ENCODE measurements at places on chromosomes 2 and 18.

DNA sequence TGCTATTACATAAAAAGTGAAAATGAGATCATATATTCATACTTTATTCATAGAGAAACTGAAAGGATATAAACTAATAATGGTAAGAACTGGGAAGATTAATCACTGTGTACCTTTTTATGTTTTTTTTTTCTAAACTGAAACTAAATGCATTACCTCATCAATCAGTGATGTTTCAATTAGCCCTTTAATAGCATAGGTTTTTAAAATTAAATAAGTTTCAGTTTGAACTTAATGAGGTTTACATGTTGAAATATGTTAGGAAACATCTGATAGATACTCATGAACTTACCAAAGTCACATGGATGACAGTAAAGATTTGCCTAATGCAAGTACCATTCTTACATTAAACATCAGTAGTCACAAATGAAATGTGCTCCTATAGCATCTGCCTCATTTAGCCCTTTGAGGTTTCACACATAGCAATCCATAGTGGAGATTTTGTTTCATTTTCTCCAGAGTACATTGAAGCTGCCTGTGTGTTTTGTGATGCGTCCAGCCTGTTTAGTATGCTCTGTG lies 8.9 kb downstream of the MAPRE2 start:
- no peak for DNase-seq

DNA sequence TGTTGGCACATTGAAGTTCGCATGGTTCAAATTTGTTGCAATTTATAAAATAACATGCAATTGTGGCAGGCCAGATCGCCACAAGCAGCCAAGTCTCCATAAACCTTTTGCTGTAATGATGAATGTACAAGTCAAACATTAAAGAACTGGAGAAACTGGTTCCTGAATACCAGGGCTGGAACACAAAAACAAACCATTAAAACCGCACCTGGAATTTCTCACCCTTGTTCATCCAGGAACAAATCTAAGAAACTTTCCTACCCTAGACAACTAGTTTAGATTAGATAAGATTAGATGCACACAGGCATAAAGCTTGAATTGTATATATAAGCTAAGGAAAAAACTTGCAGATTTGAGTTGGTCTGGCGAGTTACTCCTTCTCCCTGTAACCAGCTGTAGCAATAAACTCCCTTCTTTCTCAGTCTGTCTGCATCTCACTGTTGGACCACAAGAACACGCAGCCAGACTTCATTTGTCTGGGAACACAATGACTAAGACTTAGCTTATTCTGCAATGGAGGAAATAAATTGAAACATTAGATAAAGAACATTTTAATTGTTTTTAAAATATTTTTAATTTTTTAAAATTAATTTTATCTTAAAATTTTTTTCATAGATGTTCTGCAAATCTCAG lies 1835.5 kb upstream of the LRRTM1 start:
- DNase-seq: no peak

GRCh38 chr2:68357605-68358337 lies 7.3 kb upstream of the PLEK start:
- peak; percentile 42 for DNase-seq

GRCh38 chr2:13650586-13651180 lies 933.9 kb downstream of the TRIB2 start:
- no peak for DNase-seq

- DNase-seq: no peak
These were observed 6.5 kb downstream of the TANK start for GRCh38 chr2:161166538-161167409.

DNA sequence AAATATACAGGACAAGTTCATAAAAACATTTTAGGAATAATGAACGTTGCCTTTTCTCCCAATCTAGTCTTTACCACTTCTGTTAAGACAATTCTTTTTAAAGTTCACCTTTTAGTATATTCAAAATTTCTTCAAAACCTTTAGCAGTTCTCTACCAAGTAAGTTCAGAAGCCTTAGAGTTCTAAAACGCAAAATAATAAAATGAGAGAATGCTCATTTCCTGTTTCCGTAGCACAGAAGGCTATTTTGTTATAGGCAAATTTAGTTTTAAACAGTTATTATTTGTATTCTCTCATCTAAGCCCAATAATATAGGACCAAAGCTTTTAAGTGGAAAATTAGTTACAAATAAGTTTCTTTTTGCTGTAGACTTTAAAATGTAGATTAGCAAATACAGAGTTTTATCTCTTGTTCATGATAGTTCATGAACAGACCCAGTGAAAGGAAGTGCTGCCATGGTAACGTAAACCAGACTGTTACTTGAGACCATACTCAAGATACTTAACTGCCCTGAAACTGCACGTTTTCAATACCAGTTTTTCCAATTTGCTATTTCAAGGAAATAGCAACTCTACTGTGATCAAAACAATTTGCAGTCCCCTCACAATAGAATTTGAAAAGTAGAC lies 173.1 kb upstream of the STON1 start:
- no peak for DNase-seq

DNA sequence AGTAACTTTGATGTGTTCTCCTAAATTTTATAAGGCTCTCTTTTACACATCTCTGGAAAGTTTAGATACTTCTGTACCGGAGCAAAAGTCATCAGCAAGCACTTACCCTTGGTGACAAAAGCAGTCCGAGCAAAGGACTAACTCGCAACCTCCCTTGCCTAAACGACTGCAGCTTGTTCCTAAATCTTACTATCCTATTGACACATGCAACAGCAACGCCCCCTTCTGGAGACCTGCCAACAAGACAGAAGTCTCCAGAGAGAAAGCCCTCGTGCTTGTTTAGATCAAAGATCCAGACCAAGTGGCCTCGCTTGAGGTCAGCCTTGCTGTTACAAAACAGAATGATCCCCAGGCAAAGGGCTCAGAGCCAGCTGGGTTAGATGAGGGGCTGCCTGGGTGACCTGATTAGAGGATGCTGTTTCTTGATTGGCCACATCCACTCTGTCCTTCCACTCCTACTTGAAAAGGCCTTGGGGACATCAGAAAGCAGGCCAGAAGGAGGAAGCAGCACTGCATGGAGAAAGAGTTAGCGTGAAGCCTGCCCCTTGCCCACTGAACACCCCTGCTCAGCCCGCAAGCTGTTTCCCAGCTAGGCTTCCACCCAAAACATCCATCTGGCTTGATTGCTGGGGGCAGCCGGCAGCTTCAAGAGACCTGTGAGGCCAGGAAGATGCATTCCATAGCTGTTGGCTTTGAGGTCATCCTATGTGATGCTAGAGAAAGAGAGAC lies 94.3 kb downstream of the HNRNPLL start:
- peak; percentile 58 for DNase-seq

DNA sequence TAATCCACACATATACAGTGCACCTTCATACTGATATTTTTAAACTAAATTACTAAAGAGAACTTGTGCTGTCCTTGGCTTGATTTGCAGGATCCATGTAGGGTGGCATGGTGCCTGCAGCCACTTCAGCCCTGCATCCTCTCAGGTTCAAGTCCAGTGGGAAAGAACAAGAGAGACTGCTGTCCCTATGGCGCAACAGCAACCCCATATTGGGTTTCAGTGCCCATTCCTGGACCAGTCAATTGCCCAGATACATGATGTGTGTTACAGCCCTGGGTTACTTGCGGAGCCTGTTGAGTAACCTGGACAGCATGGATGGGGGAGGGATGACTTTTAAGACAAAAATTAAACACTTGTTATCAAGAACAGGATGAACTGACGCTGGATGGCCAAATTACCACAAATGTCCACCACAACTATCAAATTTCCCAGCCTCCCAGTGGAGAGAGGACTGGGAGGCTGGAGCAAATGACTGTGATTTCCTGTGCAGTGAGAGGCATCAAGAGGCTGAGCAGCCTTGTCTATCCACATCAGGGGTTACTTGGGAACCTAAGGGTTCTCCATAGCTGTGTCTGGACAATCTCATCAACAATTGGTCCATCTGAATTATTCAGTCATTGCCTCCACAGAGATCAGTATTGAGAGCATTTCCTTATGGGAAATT lies 162.0 kb downstream of the CAPN13 start:
- DNase-seq: no peak

GRCh38 chr2:235244255-235245220 lies 249.3 kb upstream of the AGAP1 start:
- DNase-seq: no peak

GRCh38 chr2:106781196-106781595 lies 104.8 kb downstream of the ST6GAL2 start:
- no peak for DNase-seq

- DNase-seq: no peak
These were observed 358.2 kb downstream of the GALNT13 start for GRCh38 chr2:154229966-154230365.

GRCh38 chr2:184628051-184628450 lies 29.7 kb downstream of the ZNF804A start:
- no peak for DNase-seq

DNA sequence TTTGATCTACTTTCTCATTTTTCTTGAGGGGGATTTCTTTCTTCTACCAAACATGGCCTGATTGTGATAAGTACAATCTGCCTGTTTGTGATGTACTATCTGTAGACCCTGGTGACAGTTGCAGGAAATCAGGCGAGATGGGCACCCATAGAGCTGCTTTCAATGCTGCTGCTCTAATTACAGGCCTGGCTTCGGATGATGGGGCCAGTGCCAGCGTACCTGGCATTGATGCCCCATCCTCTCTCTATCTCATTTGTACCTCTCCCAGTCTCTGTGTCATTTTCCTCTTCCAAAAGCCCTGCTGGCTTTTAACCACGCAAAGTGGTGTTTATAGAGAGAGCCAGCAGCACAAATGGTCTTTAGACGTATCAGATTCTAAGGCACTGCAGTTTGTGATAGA lies 69.9 kb downstream of the KCTD18 start:
- no peak for DNase-seq

GRCh38 chr2:127887082-127887775 lies 1.5 kb upstream of the AMMECR1L start:
- no peak for DNase-seq

DNA sequence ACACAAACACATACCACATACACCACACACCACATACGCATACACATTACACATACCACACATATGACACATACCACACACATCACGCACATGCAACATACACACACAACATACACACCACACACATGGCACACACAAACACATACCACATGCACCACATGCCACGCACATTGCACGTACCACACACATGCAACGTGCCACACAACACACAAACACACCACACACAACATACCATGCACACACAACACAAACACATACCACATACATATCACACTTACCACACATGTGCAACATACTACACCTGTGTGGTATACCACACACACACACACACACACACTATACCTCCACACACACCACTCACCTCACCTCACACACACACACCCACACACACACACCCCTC lies 15.0 kb downstream of the TMEM177 start:
- DNase-seq: no peak

GRCh38 chr2:8259841-8260178 lies 422.0 kb upstream of the ID2 start:
- DNase-seq: no peak

GRCh38 chr2:190482451-190482850 lies 52.1 kb downstream of the NEMP2 start:
- no peak for DNase-seq

DNA sequence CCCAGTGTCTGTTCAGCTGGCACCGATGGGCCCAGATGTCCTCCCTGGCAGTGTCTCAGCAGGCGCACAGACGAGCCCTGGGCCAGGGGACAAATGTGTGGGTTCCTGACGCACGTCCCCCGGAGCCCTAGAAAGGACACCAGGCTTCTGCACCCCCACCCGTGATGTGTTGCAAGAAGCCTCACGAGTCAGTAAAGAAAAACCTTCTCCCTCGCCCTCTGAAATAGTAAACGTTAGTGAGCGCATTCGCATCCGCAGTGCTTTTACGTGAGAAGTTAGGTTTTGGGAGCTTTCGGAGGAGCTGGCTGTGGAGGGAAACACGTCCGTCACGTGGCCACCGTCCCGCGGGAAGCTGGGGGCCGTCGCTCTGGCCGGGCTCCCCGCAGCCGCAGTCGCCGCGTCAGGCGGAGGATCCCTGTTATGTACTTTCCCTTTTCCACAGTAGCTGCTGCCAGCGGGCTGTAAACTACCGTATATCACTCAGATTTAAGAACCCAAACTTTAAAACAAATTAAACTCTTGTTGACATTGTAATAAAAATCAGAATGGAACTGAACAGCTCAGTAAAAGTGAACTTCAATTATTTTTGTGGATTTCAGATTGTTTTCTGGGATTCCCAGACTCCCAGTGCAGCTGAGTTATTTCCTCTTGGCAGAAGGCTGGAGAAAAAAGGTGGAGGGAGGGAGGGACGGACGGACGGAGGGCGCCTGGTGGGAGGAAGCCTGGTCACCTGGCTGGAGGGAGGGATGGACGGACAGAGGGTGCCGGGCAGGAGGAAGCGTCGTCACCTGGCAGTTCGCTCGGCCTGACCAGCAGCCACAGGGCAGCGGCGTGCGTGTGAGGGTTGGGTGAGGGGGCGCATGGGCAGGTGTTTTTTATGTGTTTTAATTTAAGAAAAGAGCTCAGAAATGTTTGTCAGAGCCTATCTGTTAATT lies 112.1 kb downstream of the NFATC1 start:
- no peak for DNase-seq

- DNase-seq: no peak
These were observed 3.9 kb downstream of the MAP3K19 start for GRCh38 chr2:135043345-135043744.

- no peak for DNase-seq
These were observed 64.3 kb downstream of the TET3 start for GRCh38 chr2:74048843-74049519.

GRCh38 chr2:1022178-1022577 lies 71.5 kb downstream of the SNTG2 start:
- no peak for DNase-seq

GRCh38 chr18:76847916-76848315 lies 25.6 kb downstream of the ZNF236 start:
- DNase-seq: no peak

- DNase-seq: no peak
These were observed 170.6 kb upstream of the MYT1L start for GRCh38 chr2:2501454-2502200.

GRCh38 chr2:172671501-172671900 lies 64.1 kb upstream of the RAPGEF4 start:
- no peak for DNase-seq

GRCh38 chr18:44789710-44790109 lies 109.0 kb downstream of the SETBP1 start:
- no peak for DNase-seq

GRCh38 chr2:221914334-221914880 lies 342.3 kb upstream of the EPHA4 start:
- DNase-seq: no peak

- DNase-seq: no peak
These were observed 54.2 kb downstream of the GBX2 start for GRCh38 chr2:236113948-236114347.

GRCh38 chr2:185044323-185044874 lies 446.1 kb downstream of the ZNF804A start:
- DNase-seq: no peak

- DNase-seq: no peak
These were observed 1.9 kb upstream of the FBXO41 start for GRCh38 chr2:73286134-73286655.

GRCh38 chr2:148524519-148524919 lies 120.0 kb upstream of the EPC2 start:
- no peak for DNase-seq

All from DMS 273 treated with DMSO at 0.1 percent for 48 hours (cell line).